ENCODE measurements at places on chromosomes 7 and 10.

DNA sequence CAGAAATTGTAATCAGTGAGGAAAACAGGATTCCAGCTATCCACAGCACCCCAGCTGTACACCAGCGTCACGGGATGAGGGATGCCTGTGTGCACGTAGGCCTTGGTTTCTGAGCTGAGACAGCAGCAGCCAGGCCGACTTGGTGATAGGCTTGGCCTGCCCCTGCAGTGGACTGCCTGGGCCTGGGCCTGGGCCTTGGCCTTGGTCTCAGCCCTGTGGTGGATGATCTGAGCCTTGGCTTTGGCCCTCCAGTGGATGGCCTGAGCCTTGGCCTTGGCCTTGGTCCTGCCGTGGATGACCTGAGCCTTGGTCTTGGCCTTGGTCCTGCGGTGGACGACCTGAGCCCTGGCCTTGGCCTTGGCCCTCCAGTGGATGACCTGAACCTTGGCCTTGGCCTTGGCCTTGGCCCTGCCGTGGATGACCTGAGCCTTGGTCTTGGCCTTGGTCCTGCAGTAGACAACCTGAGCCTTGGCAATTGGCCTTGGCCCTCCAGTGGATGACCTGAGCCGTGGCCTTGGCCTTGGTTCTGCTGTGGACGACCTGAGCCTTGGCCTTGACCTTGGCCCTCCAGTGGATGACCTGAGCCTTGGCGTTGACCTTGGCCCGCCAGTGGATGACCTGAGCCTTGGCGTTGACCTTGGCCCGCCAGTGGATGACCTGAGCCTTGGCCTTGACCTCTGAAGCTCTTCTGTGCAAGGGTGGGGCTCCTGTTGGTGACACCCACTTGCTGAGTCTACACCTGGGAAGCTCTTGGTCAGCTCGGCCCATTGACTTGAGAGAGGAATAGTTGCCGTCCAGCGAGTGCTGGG, 93.8 kb downstream of the CUX1 start:
- DNase-seq = no peak

- DNase-seq = no peak
These were observed 19.8 kb upstream of the WIPI2 start for GRCh38 chr7:5170251-5170650.

- DNase-seq = peak; percentile 29
These were observed 16.5 kb downstream of the DENND11 start for GRCh38 chr7:141685285-141686023.

DNA sequence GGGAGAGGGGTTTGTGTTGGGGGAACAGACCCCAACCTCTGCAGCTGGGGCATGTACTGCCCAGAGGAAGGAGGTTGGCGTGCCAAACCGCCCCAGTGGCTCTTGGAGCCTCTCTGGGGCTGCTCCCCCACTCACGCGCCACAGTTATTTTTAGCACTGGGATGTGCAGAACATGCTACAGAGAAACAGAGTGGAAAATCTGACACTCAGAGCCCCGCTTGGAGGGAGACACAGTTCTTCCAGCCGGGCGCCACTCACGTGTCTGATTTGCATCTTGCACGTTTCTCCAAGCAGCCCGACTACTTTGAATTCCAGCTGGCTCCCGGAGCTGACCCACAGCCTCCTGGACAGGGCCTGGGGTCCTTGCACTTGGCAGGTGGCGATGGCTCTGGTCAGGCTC, 182.0 kb downstream of the RPS24 start:
- DNase-seq = peak; percentile 36

DNA sequence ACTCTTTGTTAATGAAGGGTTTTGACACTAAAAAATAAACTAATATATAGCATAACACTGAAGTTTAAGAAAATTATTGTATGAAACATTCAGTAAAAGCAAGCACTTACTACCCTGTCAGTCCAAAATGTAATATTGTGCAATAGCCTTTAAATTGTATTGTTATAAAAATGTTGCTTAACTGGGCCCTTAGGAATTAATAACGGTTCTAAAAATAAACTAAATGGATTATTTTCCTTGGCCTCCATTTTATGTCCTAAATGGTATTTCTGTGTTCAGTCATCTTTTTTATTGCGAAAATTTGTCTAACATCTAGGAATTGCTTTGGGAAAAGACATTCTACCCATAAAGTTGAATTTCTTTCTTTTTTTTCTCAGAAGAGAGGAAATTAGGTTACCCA, 49.0 kb upstream of the ABI1 start:
- DNase-seq = no peak

- DNase-seq = no peak
These were observed 269.6 kb upstream of the FZD1 start for GRCh38 chr7:90994601-90995000.

DNA sequence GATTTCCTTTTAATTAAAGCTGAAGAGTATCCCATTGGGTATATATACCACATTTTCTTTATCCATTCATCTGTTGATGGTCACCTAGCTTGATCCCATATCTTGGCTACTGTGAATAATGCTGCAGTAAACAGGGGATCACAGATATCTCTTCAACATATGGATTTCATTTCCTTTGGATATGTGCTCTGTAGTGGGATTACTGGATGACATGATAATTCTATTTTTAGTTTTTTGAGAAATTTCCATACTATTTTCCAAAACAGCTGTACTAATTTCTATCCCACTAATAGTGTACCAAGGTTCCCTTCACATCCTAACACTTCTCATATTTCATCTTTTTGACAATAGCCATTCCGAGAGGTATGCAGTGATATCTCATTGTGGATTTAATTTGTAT, 48.8 kb upstream of the PRPS1L1 start:
- DNase-seq = no peak

GRCh38 chr7:2314209-2314955, at the start of gene SNX8:
Gene SNX8, minus strand, starts transcription at chr7:2314441. Its CDS starts 20 bp downstream, at chr7:2314421.
- DNase-seq = peak; percentile 75

DNA sequence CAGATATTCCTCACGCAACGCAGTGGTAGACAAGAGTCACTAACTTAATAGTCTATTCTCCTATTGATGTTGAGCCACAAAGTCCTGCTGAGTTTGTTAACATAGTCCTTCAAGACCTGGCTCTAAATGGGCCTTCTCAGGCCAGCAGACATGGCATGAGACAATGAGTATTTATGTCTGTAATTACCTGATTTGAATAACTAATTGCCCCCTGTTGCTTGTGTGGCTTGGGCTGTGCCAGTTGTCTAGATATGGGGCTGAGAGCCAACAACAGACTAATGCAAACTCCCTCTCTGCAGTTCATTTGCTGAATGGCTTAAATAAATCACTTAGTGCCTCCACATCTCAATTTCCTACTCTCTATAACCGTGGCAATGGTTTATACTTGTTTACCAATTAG, 65.5 kb upstream of the VWC2 start:
- DNase-seq = no peak

DNA sequence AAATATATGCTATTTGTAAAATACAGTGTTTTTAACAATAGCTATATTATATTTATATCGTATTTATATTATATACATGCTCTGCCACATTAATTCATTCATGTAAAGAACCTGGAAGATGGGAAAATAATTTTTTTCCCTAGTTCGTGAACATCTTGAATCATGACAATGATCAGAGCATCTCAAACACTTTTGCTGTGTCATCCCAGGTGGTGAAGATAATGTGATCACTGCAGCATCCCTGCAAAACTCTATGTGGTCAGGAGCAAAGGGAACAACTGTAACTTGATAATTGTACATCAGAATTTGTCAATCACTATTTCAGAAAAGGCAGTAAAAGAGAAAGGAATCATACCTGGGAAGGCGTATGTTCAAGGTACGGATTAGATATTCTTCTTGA, 39.3 kb downstream of the RAPGEF5 start:
- no peak for DNase-seq

- DNase-seq = no peak
These were observed 7.8 kb downstream of the ADAM12 start for GRCh38 chr10:126380352-126381076.

GRCh38 chr10:84599254-84599653, 270.9 kb downstream of the CCSER2 start:
- DNase-seq = no peak

- no peak for DNase-seq
These were observed 352.6 kb upstream of the ZMIZ1 start for GRCh38 chr10:78716043-78716660.

- peak; percentile 79 for DNase-seq
These were observed 58.3 kb downstream of the CDK13 start for GRCh38 chr7:40008223-40008815.

DNA sequence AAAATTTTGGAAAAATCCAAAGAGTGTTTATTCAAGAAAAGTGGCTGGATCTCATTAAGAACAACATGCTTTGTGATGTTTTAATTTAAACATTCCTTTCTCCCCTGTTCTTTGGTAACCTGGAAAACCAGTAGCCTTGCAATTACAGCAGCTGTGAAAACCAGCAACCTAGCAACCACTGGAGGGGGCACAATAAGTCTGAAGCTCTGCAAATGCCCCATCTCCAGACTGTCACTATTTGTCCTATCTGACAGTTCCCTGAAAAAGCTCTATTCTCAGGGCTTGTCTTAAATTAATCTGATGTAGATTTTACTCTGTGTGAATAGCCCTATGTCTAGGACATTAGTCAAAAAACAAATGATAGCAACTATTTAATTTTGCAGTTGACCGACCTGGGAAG, 137.6 kb upstream of the THSD7A start:
- DNase-seq = no peak

DNA sequence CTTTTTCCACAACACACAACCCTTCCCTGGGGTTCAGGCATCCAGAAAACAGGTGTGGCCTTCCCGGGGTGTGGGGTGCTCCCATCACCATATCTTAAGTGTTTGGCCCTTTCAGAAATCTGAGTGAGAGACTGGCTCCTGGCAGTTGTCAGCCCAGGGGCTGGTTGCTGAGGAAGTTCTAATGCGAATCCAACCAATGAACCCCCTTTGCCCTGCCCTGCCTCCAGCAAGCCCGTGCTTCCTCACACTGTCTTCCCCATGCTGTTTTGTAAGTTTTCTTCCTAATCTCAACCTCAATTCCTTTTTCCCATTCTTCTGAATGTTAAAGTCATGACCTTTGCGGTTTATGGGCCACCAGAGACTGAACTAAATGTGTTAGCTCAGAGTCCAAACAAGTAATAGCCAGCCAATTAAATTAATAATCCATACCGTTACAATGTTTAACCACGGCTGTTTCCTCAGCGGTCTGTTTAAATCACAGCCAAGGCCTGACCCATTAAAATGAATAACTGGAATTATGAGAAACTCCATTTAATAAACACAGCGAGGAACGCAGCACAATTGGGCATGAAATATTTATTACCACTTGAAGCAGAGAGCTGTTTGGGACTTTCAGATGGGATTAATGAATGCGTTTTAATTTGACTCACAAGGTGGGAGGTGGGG, 90.9 kb upstream of the TCF7L2 start:
- no peak for DNase-seq

DNA sequence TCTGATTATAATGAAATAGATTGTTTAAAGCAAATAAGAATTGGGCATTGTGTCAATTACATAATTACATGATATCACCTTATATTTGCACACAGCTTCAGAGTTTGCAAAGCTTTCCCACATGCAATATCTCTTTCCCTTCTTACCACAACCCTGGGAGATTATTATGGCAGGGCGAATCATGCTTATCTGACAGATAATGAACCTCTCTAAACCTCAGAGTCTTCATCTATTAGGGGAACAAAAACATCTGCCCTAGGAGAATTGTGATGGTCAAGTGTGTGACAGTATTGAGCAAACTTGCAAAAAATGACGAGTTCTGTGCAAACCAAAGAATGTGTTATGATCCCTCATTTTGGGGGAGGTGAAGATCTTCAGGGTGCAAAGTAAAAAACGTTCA, 90.0 kb downstream of the MYOF start:
- no peak for DNase-seq

DNA sequence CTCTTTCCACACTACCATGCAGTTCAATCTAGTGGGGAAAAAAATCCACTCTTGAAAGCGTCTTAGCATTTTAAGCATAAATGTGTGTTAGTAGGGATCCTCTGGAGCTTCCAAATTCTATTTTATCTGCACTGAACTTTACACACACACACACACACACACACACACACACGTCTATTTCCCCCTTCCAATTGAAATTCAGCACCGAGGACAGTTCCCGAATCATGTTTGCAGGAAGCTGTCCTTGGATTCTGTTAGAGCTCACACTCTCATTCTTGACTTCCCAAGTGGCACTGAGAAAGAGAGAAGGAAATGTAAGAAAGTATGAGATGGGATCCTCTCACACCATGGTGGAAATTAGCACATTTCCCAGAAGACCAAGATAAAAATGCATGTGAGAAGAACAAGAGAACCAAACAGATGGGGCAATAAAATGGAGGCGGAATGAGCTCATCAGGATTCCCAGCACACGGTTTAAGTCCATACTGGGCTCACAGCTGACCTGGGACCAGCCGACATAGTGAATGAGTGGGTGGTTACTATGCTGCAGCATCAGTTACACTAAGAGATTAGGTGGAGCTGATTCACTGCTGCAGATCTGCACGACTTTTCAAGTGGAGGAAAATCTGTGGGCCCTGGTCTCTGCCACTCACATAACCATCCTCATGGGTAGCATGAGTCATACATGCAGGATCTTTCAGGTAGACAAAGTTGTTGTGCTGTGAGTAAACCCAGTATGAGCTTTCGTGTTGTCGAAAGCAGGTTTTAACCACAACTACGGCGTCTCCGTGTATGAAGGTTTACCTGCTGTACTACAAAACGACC, 3.3 kb upstream of the NPTX2 start:
- DNase-seq = peak; percentile 40

DNA sequence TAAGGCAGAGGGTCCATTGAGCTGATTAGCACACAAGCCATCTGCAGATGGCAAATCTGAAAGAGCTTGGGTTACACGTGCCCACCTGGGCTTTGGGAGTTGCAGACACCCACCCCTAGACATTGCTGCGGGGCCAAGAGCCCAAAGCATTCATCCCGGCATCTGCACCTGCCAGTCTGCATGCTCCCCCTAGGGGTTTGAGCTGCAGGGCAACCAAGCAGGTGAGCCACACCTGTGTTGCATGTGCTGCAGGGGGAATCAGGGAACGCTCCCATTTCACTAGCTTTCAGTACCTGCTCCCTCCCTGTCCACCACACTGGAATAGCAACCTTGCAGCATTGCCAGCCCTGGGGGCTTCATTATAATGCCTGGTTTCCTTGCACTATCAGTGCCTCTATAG, 21.1 kb downstream of the C7orf33 start:
- DNase-seq = no peak

DNA sequence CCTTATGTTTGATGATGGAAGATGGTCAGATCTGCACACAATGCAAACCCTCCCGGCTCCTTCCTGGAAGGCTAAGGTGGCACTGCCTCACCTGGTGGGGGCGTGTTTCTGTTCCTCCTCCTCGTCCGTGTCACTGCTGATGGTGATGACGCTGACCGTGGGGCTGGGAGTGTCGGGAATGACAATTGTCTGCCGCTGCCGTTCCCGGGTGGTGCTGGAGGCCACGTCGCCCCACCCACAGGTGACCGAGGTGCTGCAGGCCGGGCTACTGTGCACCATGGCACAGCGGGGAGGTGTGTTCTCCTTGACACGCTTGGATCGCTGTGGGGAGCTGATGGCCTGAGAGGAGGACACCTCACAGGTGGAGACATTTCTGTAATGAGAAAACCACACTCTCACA, 73.1 kb downstream of the CLEC2L start:
- no peak for DNase-seq

Data from astrocyte of the spinal cord (primary cell).